NCI-H1092 (cell line): ENCODE measurements at places on chromosomes 16 and 17.
A peak's percentile ranks its signal among the peaks of the same experiment; 100 is the strongest.

- DNase-seq = no peak
Observed at GRCh38 chr17:33521784-33522183, 228.7 kb upstream of the ASIC2 start.

GRCh38 chr17:44707755-44708400, 587 bp upstream of the DBF4B start:
- DNase-seq = no peak

DNA sequence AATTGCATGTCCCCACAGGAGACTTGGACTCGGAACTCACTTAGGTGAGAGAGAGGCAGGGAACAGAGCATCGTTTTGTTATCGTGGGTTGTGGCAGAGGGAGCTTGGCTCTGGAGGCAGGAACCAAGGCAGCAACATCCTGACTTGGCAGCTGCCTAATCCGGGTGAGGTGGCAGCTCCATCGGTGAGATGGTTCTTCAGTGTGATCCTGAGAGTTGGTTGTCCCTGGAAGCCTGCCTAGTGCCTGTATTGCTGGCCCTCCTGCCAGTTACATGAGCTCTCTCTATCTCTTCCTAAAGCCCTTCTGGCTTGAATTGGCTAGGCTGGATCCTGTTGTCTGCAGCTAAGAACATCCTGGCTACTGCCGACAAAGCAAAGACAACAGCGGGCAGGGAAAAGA, 19.9 kb upstream of the SEC14L1 start:
- no peak for DNase-seq

DNA sequence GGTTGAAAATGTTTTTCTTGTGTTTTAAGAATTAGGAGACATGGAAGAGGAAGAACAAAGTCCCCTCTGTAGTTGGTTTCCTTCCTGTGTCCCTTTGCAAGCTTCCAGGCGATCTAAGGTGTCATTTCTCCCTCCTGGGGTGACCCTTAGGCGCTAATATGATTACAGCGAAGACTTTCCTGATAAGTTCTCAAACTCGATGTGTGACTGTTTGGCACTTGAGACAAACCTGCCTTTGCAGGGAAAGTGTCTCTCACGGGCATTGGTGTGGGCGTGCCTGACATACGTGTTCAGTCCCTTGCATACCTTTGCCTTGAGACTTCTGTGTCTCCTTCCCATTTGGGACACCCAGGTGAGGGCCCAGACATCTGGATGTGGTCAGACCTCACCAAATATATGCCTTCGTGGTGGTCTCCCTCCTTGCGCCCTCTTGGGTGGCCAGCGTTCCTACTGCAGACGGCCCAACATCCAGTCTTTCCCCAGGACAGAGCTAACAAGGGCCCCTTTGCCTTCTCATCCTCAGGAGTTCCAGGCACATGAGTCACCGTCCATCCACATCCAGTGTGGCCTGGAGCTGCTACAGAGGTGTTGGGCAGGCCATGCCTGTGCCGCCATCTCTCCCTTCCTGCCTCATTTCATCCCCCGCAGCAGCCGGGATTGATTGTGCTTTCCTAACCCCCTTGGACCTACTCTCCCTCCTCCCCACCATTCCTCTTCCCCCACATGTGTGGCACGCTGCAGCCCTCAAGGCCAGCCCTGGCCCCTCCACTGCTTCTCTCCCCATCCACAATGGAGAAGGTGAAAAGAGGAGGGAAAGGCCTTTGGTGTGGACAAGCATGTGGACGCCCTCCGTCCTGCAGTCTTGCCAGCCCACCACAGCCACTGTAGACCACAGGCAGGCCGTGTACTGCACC, 3.1 kb upstream of the JPT2 start:
- DNase-seq = no peak

DNA sequence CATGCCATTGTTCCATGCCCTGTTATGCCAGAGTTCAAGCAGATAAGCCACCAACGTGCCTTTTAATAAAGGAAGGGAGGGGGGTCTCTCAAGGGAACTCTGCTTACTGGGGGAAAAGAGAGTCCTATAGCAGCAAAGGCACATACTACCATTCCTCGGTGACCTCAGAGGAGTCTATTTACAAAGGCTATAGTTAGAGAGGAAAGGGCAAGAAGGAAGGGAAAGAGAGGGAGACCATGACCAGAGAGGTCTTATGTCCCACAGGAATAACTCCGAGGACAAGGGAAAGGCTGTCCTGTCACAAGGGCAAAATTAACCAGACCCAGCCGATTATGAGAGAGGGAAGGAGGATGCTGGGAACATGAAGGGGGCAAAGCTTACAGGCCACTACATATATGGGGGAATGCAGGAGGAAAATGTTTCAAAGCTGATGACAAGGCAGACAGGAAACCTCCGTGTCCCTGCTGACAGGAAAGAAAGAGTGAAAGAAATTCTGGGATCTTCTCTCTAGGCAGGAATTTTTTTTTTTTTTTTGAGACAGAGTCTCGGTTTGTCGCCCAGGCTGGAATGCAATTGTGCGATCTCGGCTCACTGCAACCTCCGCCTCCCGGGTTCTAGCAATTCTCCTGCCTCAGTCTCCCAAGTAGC, 51.5 kb downstream of the HIC1 start:
- no peak for DNase-seq

DNA sequence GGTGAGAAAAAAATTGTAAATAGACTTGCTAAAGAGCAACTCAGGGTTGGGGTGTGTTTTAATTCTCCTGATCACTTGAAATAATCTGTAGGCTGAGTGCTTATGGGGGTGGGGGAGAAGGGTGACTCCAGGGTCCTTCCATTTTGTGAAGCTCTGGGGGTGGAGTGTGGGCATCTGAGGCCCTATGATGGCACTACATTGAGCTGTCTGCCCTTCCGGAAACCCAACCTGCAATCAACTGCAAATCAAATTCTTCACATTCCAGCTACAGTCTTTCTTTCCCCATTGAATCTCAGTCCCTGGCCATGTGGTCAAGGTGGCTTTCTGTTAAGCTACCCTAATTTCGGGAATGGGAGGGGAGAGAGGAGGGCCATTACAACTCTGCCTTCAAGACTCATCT, 6.0 kb upstream of the CDC6 start:
- no peak for DNase-seq

DNA sequence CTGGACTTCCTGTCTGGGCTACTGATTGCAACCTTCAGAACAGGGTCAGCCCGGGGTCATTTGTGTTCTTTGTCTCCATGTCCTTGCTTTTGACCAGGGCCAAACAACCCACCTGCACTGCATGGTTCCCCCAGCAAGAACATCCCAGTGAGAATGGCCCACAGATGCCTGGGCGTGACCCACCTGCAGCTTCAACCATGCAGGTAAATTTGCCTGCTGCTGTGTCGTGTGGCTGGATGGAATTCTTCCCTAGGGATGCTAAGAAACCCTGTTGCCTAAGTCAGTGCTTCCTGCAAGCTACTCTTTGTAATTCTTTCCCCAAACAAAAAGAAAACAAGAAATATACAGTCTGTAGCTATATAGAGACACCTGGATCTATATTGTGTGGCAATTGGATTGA, 12.5 kb downstream of the CDH13 start:
- DNase-seq = no peak

GRCh38 chr17:72982680-72983079, 109.8 kb downstream of the SLC39A11 start:
- no peak for DNase-seq

DNA sequence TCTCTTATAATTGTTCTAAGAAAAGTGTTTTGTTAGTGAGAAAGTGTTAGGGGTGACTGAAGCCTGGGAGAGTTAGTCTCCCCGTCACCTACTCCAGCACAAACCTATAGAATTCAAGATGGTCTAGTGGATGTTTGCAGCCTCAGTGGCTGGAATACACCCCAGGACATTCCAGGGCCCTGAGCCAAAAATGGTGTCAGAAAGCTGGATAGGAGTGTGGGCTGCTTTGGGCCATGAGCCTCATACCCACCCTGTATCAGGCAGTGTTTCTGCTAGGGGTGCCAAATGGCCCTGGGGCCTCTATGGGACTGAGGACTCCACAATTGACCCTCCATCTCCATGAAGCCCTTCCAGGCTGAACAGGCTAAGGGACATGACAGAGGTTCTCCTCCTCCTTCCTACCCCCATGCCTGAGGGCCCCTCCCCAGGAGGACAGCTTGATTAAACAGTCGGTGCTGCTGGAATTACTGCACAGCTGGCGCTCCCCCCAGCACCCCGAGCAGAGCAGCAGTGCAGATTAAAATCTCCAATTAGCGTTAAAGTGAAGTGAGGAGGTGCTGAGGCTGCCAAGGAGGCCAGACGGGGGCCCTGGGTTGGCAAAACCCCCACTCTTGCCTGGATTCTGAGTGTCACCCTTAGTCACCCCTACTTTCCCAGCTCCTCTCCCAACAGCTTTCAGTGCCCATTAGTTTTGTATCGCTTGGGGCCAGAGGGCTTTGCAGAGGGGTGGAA, 59.1 kb downstream of the NEUROD2 start:
- no peak for DNase-seq

GRCh38 chr17:48457080-48457836, 27.2 kb upstream of the SKAP1 start:
- peak; percentile 38 for DNase-seq

- no peak for DNase-seq
Observed at GRCh38 chr16:11716336-11716735, 26.3 kb downstream of the TXNDC11 start.

DNA sequence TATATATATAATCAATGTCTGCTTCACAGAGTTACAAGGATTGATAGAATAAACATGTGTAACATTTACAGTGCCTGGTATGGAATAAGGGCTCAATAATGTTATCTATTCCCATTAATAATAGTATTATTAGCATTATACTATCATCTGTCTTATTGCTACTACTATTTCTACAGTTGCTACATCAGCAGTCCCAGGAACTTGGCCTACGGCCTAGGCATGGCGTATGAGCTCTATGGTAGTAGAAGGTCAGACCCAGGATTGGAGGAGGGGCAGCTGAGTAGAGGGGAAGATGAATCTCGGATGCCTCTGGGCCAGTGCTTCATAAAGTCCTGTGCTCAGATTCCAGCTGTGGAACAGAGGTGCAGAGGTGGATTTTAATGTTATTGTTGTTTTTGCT, 146.3 kb upstream of the TBX2 start:
- DNase-seq = no peak

DNA sequence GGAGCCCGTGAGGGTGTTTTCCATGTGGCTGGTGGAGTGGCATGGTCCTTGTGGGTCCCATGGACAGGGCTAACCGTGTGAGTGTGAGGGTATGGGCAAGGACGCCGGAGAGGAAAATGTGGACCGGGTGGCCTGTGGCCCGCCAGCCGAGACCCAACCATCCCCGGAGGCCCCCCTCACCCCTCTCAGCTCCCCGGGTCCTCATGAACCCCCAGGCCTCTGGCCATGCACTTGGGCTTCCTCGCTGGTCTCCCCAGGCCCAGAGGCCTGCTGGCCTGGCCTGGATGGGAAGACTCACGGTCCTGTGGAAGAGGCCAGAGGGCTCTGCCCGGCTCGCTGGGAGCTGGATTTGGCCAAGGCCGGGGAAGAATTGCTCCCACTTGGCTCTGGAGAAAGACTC, 13.1 kb downstream of the RAP1GAP2 start:
- no peak for DNase-seq

GRCh38 chr17:1413281-1413791, 13.3 kb upstream of the YWHAE start:
- peak; percentile 6 for DNase-seq

DNA sequence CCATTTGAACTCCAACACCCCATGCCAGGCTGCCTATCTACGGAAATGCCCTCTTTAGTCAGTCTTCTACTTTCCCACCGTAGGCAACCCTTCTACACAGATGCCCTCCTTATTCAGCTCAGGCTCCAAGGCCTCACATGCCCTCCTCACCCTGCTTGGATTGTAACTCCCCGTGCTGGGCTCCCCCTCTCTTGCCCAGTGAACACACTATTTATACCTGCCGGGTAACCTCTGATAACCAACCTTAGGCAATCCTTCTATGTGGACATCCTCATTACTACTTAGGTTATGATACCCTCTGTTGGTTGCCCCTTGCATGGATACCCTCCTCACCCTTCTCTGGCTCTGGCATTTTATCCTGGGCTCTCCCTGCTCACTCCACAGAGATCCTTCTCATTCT, 50.3 kb downstream of the NFAT5 start:
- no peak for DNase-seq

GRCh38 chr16:4450931-4451519, 23.4 kb downstream of the NMRAL1 start:
- no peak for DNase-seq

- no peak for DNase-seq
Observed at GRCh38 chr17:45965812-45966211, 33.2 kb upstream of the STH start.

DNA sequence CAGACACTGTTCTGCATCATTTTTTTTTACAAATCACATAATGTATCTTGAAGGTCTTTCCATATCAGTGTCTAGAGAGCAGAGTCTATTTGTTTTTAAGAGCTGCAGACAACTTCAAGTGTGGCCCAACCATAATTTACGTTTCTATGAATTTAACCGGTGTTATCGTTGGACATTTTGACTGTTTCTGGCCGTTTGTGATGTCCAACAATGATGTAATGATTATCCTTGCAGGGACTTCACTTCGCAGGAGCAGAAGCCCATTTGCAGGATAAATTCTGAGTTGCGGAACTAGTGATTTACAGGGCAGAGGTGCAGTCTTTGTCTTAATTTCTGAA, 26.9 kb upstream of the HLF start:
- no peak for DNase-seq

DNA sequence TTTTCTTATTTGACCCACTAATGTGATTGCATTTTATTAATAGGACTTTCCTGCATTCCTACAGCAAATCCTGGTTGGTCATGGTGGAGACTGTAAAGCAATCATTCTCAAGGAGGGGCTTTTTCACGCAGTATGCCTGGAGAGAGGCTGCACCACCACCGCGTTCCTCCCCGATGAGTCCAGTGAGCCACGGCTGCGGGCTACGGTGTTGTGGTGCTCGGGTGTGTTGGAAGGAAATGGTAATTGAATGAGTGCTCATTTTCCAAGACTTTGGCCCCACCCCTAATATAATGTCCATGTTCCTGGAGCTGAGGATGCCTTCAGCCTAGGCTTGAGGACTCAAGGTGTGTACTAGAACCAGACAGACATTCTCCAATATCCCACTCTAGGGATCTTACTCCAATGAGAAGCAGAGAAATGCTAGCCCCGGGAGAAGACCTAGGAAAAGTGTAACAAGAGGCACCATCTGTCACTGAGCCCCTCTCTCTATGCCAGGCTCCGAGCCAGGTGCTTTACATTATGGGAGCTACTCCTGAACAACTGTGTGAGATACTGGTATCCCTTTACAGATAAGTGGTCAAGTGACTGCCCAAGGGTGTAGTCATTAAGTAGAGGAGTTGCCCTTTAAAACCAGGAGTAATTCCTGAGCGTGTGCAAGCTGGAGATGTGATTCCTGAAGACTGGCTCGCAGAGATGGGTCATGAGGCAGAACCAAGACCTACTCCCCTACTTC, 39.4 kb downstream of the HEATR6 start:
- peak; percentile 24 for DNase-seq
